ENCODE measurements at places on chromosomes 12 and 14. TPM values are rescaled to one million over a fixed set of nuclear protein-coding genes. Genes with fewer than 3 reads are reported as not detected.

DNA sequence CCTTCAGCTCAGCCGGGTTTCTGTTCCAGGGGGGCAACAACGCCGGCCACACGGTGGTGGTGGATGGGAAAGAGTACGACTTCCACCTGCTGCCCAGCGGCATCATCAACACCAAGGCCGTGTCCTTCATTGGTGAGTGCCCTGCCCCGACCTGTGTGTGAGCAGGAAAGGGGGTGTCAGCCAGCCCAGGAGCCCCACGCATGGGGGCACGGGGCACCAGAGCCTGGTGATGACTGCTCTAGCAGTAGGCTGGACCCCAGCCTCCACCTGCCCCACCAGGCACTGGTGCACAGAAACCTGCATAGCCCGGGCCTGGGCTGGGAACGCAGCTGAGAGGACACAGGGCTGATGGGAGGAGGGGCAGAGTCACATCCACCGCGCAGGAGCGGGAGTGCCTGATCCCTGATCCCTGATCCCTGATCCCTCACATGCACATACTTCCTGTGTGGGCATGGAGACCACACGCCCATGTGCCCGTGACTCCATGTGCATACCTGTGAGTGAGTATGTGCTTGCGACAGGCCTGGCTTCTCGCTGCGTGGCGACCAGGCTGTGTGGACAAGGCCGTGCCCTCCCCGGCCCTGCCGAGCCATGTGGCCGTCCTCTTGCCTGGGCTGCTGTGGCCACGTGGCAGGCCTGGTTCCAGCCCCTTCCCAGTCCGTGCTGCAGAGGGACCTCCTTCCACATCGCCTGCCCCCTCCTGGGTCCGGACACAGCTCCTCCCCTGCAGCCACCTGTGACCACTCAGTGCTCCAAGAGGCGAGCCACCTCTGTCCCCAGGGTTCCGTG lies 11.2 kb downstream of the ADSS1 start:
- no peaks in the 10 kb centered on the region for H3K4me1 ChIP-seq
- no peaks in the 10 kb centered on the region for H3K36me3 ChIP-seq
- no peak overlapping the region for H3K4me3 ChIP-seq
- no peaks in the 10 kb centered on the region for H3K27me3 ChIP-seq
- no peak overlapping the region for H3K27ac ChIP-seq
- DNase-seq = no peak

- no peaks in the 10 kb centered on the region for H3K36me3 ChIP-seq
- no peak overlapping the region for H3K27ac ChIP-seq
- no peaks in the 10 kb centered on the region for H3K27me3 ChIP-seq
- H3K4me3 ChIP-seq = no peak overlapping the region
These were observed 49.2 kb downstream of the LIN52 start for GRCh38 chr14:74133833-74134481.

GRCh38 chr12:53073881-53074280 lies 5.3 kb downstream of the SPRYD3 start:
- H3K27ac ChIP-seq = no peak overlapping the region
- H3K27me3 ChIP-seq = no peaks in the 10 kb centered on the region
- no peak overlapping the region for H3K4me3 ChIP-seq
- H3K4me1 ChIP-seq = peaks cover 29% of the 10 kb centered on the region
- H3K36me3 ChIP-seq = peaks cover 63% of the 10 kb centered on the region
- DNase-seq = no peak

GRCh38 chr12:26609986-26610385 lies 223.0 kb downstream of the ITPR2 start:
- H3K4me3 ChIP-seq = no peak overlapping the region
- H3K27me3 ChIP-seq = no peaks in the 10 kb centered on the region
- DNase-seq = no peak
- no peaks in the 10 kb centered on the region for H3K4me1 ChIP-seq

GRCh38 chr14:53237488-53237887 lies 84.4 kb upstream of the DDHD1 start:
- H3K4me1 ChIP-seq = no peaks in the 10 kb centered on the region
- no peaks in the 10 kb centered on the region for H3K27me3 ChIP-seq

- H3K4me3 ChIP-seq = no peak overlapping the region
- no peaks in the 10 kb centered on the region for H3K4me1 ChIP-seq
- no peaks in the 10 kb centered on the region for H3K36me3 ChIP-seq
- H3K27ac ChIP-seq = no peak overlapping the region
- H3K27me3 ChIP-seq = no peaks in the 10 kb centered on the region
- no peak for DNase-seq
These were observed 61.5 kb downstream of the E2F7 start for GRCh38 chr12:77003914-77004313.

DNA sequence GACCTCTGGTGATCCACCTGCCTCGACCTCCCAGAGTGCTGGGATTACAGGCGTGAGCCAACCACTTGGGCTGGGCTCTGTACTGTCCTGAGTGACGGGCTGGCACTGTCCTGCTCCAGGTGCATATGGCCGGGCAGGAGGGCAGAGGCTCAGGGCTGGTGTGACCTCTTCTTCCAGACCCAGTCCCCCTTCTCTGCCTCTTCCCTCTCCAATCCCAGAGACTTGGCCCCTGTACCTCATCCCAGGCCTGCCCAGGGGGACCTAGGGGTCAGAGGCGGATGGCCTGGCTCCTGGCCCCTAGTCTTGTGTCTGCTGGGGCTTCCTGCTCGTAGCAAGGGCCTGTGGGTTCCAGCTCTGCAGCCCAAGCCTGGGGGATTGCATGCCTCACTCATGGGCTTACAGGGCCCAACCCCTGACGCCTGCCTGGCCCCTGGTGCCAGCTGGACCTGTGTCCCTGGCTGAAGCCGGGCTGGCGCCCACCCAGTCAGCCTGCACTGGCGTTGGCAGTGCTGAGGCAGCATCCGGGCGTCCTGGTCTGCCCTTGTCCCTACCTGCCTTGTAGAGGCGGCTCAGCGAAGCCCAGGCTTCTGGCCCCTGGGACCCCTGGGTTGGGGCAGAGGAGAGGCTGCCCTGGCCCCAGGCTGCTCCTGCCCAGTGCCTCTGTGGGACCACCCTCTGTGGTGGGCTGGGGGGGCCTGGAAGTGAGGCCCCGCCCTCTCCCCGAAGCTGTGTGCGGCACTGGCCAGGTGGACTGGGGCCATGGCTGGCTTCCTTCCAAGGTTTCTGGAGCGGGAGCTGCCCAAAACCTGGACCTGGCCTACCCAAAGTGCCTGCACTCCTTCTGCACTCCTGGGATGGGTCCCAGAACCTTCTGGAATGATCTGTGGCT lies 4.3 kb downstream of the TEDC1 start:
- H3K36me3 ChIP-seq = no peaks in the 10 kb centered on the region
- H3K27ac ChIP-seq = no peak overlapping the region
- H3K4me3 ChIP-seq = no peak overlapping the region
- peaks cover 9% of the 10 kb centered on the region for H3K4me1 ChIP-seq
- DNase-seq = no peak

- H3K27me3 ChIP-seq = no peaks in the 10 kb centered on the region
- H3K4me1 ChIP-seq = no peaks in the 10 kb centered on the region
- no peak overlapping the region for H3K4me3 ChIP-seq
- no peak overlapping the region for H3K27ac ChIP-seq
- no peaks in the 10 kb centered on the region for H3K36me3 ChIP-seq
These were observed 813.0 kb downstream of the NRXN3 start for GRCh38 chr14:78983126-78983525.

DNA sequence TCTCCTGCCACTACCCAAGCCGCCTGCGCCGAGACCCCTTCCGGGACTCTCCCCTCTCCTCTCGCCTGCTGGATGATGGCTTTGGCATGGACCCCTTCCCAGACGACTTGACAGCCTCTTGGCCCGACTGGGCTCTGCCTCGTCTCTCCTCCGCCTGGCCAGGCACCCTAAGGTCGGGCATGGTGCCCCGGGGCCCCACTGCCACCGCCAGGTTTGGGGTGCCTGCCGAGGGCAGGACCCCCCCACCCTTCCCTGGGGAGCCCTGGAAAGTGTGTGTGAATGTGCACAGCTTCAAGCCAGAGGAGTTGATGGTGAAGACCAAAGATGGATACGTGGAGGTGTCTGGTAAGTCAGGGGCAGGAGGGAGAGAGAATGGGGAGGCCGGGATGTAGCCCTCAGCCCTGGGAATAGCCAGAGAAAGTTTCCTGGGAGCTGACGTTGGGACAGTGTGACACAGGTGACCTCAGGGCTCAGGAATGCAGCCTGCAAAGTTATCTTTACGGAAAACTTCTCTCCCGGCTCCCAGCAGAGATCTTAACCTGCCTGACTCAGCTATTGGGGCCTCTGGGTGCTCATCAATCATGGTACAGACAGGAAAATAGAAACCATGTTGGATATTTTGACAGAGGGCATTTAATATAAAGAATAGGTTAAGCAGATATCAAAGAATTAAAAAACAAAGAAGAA lies 747 bp downstream of the HSPB8 start:
- H3K36me3 ChIP-seq = no peaks in the 10 kb centered on the region
- H3K4me3 ChIP-seq = no peak overlapping the region
- DNase-seq = no peak

- no peaks in the 10 kb centered on the region for H3K36me3 ChIP-seq
- no peak overlapping the region for H3K27ac ChIP-seq
- no peak overlapping the region for H3K4me3 ChIP-seq
- H3K27me3 ChIP-seq = no peaks in the 10 kb centered on the region
These were observed 41.7 kb downstream of the PPP1R13B start for GRCh38 chr14:103805708-103806107.

DNA sequence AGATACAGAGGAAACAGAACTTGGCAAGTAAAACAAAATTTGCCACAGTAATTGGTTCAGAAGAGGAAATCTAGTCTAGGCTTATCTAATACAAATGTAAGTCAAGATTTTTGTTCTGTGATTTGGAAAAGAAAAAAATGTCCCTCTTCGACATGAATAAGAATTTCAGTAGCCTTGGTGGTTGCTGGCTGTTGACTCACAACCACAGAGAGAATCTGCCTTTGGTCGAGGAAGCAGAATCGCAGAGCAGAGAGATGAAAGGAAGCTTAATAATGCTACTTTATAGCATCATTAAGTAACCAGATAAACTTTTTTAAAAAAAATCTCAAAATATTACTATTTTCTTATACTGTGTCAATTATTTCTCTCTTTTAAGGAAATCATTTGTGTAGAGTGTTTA lies 1096.6 kb downstream of the FLRT2 start:
- H3K36me3 ChIP-seq = no peaks in the 10 kb centered on the region
- H3K27ac ChIP-seq = no peak overlapping the region
- no peak for DNase-seq
- no peak overlapping the region for H3K4me3 ChIP-seq
- no peaks in the 10 kb centered on the region for H3K27me3 ChIP-seq

- no peak overlapping the region for H3K4me3 ChIP-seq
- no peak overlapping the region for H3K27ac ChIP-seq
- H3K27me3 ChIP-seq = no peaks in the 10 kb centered on the region
- no peaks in the 10 kb centered on the region for H3K4me1 ChIP-seq
These were observed 10.0 kb downstream of the UBE3B start for GRCh38 chr12:109487181-109488050.

DNA sequence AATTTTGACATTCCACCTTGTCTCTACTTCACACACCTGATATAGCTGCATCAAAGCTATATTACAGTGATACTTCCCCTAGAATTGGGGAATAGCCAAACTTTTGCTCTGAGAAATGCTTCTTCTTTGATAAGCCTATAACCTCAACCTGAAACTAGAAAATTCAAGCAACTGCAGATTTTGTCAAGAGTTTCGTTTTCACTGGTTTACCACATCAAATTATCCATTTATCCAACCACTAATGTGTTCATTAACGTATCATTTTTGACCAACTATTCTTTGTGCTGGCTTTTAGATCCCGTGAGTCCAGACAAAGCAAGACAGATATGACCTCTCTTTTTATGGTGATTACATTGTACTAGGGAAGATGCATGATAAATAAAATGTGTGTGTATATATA lies 13.5 kb upstream of the TAS2R46 start:
- no peak for DNase-seq
- H3K36me3 ChIP-seq = no peaks in the 10 kb centered on the region
- H3K27ac ChIP-seq = no peak overlapping the region
- no peaks in the 10 kb centered on the region for H3K4me1 ChIP-seq
- no peaks in the 10 kb centered on the region for H3K27me3 ChIP-seq

- H3K36me3 ChIP-seq = peaks cover 10% of the 10 kb centered on the region
- H3K27me3 ChIP-seq = no peaks in the 10 kb centered on the region
- no peak for DNase-seq
- H3K4me3 ChIP-seq = no peak overlapping the region
- H3K27ac ChIP-seq = no peak overlapping the region
- H3K4me1 ChIP-seq = peaks cover 16% of the 10 kb centered on the region
These were observed 88.3 kb downstream of the NCOR2 start for GRCh38 chr12:124478985-124479645.

- no peak overlapping the region for H3K4me3 ChIP-seq
- H3K36me3 ChIP-seq = no peaks in the 10 kb centered on the region
- no peak overlapping the region for H3K27ac ChIP-seq
- no peaks in the 10 kb centered on the region for H3K27me3 ChIP-seq
These were observed 15.8 kb downstream of the VDR start for GRCh38 chr12:47889040-47889439.

DNA sequence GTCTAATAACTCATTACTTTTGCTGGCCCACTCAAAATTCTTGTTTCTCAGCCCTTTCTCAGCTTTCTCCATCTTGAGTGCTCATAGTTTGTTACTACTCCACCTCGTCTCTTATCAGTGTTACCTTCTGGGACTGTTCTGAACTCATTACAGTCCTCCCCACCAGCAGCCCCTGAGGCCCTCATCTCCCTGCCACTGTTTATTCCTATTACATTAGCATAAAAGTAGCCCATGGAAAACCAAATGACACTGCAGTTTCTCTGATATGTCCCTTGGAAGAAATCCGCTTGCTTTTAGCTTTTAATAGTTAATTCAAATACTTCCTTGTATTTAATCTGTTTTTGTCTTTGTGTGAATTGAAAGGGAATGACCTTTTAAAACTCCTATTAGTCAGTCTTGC lies 7.6 kb downstream of the AKAP6 start:
- H3K4me1 ChIP-seq = no peaks in the 10 kb centered on the region
- H3K27me3 ChIP-seq = no peaks in the 10 kb centered on the region
- H3K27ac ChIP-seq = no peak overlapping the region
- DNase-seq = no peak

GRCh38 chr12:4242595-4242994 lies 31.0 kb upstream of the CCND2 start:
- H3K27ac ChIP-seq = no peak overlapping the region
- H3K27me3 ChIP-seq = no peaks in the 10 kb centered on the region
- no peaks in the 10 kb centered on the region for H3K36me3 ChIP-seq
- H3K4me1 ChIP-seq = no peaks in the 10 kb centered on the region
- no peak for DNase-seq

DNA sequence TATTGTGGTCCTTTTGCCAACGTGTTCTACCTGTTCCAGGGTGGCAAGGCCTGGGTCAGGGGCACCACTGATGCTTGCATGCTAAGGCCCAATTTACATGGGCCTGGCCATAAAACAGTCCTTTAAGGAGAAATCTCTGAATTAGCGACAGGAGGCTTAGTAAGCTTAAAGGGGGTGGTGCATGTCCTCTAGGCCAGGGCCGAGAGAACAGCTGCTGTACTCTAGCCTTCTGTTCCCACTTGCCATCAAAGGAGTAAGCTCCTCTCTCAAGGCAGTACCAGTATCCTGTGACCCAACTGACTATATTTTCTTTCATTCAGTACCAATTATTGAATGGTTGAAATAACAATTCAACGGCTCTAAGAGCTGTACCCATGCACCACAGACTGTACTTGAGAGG lies 67.7 kb upstream of the ZDHHC17 start:
- no peaks in the 10 kb centered on the region for H3K36me3 ChIP-seq
- no peak for DNase-seq
- H3K27ac ChIP-seq = no peak overlapping the region
- H3K4me1 ChIP-seq = no peaks in the 10 kb centered on the region
- no peak overlapping the region for H3K4me3 ChIP-seq

Gene SMOC1
- not detected for total RNA-seq

Gene PSME1
- total RNA-seq = 257 TPM

Gene GALNT6
- 1.7 TPM for total RNA-seq

Gene NINJ2
- 3.7 TPM for total RNA-seq

Gene C14orf39
- not detected for total RNA-seq

Gene PIANP
- total RNA-seq = 1.3 TPM

Gene ZFHX2
- total RNA-seq = 0.35 TPM

Gene SLC7A8
- total RNA-seq = 4.1 TPM

Gene MAGOHB
- total RNA-seq = 22.0 TPM

Gene ORMDL2
- total RNA-seq = 44.4 TPM

Gene YLPM1
- total RNA-seq = 83.1 TPM
